Left ventricle myocardium inferior (tissue), 1 donor: ENCODE measurements at places on chromosomes 7 and 10. TPM values are rescaled to one million over a fixed set of nuclear protein-coding genes. Genes with fewer than 3 reads are reported as not detected.

Gene NME8
- not detected for total RNA-seq

Gene PTF1A
- total RNA-seq: not detected

DNA sequence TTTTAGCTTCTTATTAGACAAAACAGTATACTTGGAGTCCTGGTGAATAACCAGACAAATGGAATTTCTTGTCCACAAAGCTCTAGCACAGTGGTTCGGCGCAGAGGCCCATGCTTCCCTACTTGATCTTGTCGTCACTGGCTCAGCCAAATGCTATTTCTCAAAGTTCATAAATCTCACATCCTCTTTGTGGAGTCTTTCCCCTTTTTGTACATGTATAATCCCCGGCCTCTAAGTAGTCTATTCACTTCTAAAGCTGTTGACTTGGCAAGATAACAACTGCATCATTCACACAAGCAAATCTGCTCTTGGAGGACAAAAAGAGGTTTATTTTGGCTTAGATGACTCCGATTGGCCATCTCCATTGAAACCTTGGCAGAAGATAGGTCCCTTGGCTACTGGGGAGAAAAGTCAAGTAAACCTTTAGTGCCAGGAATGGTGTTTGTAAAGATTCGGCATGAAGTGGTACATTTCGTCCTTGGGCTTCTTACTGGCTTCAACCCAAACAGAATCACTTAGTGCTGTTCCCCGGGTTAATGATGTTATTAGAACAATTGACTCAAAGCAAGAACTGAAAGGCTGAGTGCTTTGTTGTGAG, 5.1 kb upstream of the AKR1E2 start:
- H3K4me1 ChIP-seq: peaks cover 5% of the 10 kb centered on the region
- no peaks in the 10 kb centered on the region for H3K36me3 ChIP-seq
- H3K27me3 ChIP-seq: no peaks in the 10 kb centered on the region
- no peak overlapping the region for H3K4me3 ChIP-seq
- H3K27ac ChIP-seq: peak overlapping the region; percentile 67

DNA sequence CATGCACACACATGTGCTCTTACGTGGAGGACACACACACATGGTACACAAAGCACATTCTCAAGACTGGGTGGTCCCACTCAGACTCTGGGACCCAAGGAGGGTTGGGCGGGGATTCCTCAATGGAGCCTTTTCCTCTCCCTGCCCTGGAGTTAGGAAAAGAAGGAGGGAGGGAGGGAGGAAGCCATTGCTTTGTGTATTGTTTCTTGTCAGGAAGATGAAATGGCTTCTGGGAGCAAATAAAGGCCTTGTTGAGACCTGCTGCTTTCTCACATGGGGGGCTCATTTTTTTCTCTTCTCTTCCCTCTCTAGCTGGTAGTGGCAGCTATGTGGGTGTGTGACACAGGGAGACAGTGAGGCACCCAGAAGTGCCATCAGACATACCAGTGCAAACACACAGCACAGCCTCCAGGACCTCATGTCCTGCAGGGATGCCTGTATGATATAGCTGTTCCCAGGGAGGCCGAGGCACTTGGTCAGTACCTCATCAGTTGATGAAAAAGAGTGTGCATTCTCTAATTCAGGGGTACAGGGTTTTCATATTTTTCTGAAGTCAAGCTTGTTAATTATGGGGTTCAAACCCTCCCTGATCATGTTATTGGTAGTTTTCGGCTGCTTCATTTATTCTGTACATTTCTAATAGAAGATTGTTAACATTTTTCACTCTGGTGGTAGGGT, 5.7 kb downstream of the AQP1 start:
- H3K27me3 ChIP-seq: no peaks in the 10 kb centered on the region
- peak overlapping the region; percentile 92 for H3K27ac ChIP-seq
- peaks cover 100% of the 10 kb centered on the region for H3K4me1 ChIP-seq
- no peak for DNase-seq
- peaks cover 6% of the 10 kb centered on the region for H3K36me3 ChIP-seq

DNA sequence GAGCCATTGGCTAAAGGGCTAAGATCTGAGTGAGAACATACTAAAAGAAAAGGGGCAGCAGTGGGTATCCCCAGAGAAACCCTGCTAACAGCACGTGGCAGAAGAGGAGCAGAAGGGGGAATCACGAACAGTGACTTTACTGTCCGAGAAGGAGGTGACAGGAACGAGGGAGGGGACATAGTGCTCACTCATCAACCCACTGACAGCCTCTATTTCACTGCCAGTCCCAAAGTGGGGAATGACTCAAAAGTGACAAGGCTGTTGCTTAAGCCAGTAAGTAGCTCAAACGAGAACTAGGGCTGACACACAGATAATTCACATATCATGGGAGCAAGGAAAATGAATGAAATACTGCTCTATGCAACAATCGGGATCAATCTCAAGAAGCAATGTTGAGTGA, 92.7 kb downstream of the RSU1 start:
- no peaks in the 10 kb centered on the region for H3K27me3 ChIP-seq
- H3K4me1 ChIP-seq: peaks cover 10% of the 10 kb centered on the region

DNA sequence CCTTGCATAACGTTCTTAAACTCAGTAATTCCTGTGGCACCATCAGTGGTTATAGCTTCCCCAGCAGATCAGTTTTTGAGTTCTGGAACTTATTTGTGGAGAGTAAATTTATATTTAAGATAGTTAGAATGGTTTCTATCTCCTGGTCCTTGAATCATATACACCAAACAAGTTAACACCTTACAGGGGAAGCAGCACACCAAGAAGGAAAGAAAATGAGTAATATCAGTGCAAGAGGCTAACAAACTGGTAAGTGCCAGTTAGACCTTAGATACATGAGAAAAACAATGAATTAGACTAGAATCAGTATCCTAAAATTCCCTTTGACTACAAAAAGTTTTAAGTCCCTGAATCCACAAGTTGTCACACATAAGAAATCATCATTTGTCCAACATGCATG, 54.2 kb downstream of the ABI1 start:
- H3K27ac ChIP-seq: no peak overlapping the region
- H3K4me1 ChIP-seq: peaks cover 45% of the 10 kb centered on the region
- DNase-seq: no peak
- no peak overlapping the region for H3K4me3 ChIP-seq

DNA sequence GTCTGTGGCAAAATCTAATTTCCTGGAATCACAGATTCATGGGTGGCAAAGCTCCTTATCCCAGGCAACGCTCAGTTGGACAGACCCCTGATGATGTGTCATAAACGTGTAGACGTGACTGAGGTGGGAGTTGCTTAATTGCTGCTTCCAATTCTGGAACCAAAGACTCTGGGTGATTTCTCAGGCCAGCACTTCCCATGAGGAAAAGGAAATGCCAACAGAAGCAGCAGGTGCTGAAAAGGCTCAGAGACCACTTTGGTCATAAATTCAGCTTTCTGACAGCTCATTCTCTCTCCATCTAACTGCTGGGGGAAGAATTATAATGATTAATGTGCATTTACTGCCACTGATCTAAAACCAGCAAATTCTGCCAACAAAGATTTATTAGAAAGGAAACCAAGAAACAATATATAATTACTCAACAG, 88.7 kb downstream of the OSBPL3 start:
- no peak overlapping the region for H3K27ac ChIP-seq
- H3K36me3 ChIP-seq: no peaks in the 10 kb centered on the region
- H3K27me3 ChIP-seq: no peaks in the 10 kb centered on the region
- no peak overlapping the region for H3K4me3 ChIP-seq
- DNase-seq: no peak

GRCh38 chr7:15389073-15389472, 172.7 kb downstream of the AGMO start:
- no peaks in the 10 kb centered on the region for H3K4me1 ChIP-seq
- no peak overlapping the region for H3K4me3 ChIP-seq
- no peak for DNase-seq
- H3K27ac ChIP-seq: no peak overlapping the region
- no peaks in the 10 kb centered on the region for H3K36me3 ChIP-seq
- no peaks in the 10 kb centered on the region for H3K27me3 ChIP-seq

- H3K4me3 ChIP-seq: no peak overlapping the region
- H3K27ac ChIP-seq: peak overlapping the region; percentile 17
- peaks cover 54% of the 10 kb centered on the region for H3K4me1 ChIP-seq
- no peaks in the 10 kb centered on the region for H3K36me3 ChIP-seq
- no peaks in the 10 kb centered on the region for H3K27me3 ChIP-seq
These were observed 173.6 kb upstream of the AKR1E2 start for GRCh38 chr10:4652111-4653010.

DNA sequence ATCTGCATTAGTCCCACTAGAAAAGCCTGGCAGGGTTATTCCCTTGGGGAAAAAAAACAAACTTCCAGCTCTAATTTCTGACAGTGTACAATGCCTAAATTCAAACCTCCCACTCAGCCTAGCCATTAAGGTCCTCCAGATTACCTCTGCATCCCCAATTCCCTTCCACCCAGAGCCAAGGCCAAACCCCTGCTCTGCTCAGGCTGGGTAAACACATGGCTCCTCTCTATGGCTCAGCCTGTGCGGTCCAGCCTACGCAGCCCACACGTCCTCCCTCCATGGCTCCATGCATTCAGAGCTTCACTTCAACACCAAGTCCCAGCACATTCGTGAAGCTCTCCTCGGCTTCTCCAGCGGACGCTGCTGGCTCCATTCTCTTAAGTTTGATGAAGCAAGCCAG, 5.2 kb downstream of the DLG5 start:
- no peaks in the 10 kb centered on the region for H3K36me3 ChIP-seq
- H3K27ac ChIP-seq: no peak overlapping the region
- peaks cover 30% of the 10 kb centered on the region for H3K4me1 ChIP-seq
- no peak for DNase-seq

DNA sequence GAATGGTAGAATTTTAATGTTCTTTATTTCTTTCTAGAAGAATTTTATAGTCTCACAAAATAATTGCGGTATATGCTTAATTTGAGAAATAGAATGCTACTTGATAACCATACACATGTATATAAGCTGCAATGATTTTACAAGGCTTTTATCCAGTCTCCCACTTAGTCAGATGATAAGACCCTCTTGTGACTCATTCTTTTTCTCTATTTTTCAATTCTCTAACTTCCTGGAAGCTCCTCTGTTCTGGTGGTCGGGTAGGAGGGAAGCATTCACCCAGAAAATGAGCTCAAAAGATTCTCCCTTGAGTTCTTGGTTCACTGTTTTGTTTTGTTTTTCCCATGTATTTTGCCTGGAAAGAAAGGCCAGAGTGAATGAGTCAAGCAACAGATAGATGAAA, 546.6 kb downstream of the INHBA start:
- no peak overlapping the region for H3K27ac ChIP-seq
- no peaks in the 10 kb centered on the region for H3K27me3 ChIP-seq
- H3K4me3 ChIP-seq: no peak overlapping the region
- no peaks in the 10 kb centered on the region for H3K4me1 ChIP-seq
- no peaks in the 10 kb centered on the region for H3K36me3 ChIP-seq

GRCh38 chr7:67547183-67547907, 550.7 kb downstream of the TYW1 start:
- no peak overlapping the region for H3K27ac ChIP-seq
- DNase-seq: no peak
- no peaks in the 10 kb centered on the region for H3K4me1 ChIP-seq
- H3K27me3 ChIP-seq: no peaks in the 10 kb centered on the region

GRCh38 chr7:148858489-148858888, 25.6 kb downstream of the EZH2 start:
- H3K27ac ChIP-seq: no peak overlapping the region
- no peaks in the 10 kb centered on the region for H3K36me3 ChIP-seq
- no peak for DNase-seq
- no peaks in the 10 kb centered on the region for H3K27me3 ChIP-seq
